ENCODE measurements at places on chromosomes 7 and 10.

- DNase-seq: peak; percentile 62
These were observed 253.9 kb upstream of the FZD8 start for GRCh38 chr10:35896001-35896400.

DNA sequence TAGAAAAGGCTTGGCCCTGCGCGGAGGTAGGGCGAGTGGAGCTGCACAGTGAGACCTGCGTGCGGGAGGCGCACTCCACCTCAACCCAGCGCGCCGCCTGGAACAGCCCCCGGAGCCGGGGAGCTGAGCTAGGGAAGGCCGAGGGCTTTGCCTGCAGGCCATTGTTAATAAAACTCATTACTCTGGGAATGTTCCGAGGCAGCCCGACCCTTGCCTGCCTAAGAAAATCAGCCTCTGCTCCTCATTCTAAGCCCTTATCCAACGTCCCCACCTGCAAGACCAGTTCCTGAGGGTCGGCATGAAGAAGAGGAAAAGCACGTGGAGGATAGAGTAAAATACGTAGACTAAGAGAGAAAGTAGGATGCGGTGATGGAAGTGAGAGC is 55.3 kb downstream of the C7orf25 start:
- DNase-seq: no peak

GRCh38 chr7:157751406-157751805 is 414.6 kb downstream of the DNAJB6 start:
- no peak for DNase-seq

- no peak for DNase-seq
These were observed 478.7 kb downstream of the GRM8 start for GRCh38 chr7:126774077-126774476.

DNA sequence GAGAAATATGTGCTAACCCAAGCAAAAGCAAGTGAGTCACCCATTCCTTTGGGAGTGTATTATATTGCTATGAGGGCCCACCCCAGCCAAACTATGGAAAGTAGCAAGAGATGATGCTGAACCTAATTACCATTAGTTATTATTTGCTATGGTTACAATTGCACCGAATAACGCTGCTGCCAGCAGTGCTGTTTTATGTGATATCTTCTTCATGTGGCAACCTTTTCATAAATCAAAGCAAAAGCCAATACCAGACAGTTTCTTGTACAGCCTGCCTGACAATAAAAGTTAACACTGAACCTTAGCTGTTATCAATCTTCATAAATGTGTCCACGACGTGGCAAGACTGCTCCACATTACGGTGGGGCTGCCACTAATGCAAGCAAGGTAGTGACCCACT is 241.7 kb upstream of the PLXNA4 start:
- DNase-seq: no peak

Measured in skeletal muscle cell (primary cell).